ENCODE measurements at places on chromosomes 2 and 18.
A peak's percentile ranks its signal among the peaks of the same experiment; 100 is the strongest.

- DNase-seq = no peak
These were observed 895.2 kb upstream of the ZEB2 start for GRCh38 chr2:145415151-145415550.

DNA sequence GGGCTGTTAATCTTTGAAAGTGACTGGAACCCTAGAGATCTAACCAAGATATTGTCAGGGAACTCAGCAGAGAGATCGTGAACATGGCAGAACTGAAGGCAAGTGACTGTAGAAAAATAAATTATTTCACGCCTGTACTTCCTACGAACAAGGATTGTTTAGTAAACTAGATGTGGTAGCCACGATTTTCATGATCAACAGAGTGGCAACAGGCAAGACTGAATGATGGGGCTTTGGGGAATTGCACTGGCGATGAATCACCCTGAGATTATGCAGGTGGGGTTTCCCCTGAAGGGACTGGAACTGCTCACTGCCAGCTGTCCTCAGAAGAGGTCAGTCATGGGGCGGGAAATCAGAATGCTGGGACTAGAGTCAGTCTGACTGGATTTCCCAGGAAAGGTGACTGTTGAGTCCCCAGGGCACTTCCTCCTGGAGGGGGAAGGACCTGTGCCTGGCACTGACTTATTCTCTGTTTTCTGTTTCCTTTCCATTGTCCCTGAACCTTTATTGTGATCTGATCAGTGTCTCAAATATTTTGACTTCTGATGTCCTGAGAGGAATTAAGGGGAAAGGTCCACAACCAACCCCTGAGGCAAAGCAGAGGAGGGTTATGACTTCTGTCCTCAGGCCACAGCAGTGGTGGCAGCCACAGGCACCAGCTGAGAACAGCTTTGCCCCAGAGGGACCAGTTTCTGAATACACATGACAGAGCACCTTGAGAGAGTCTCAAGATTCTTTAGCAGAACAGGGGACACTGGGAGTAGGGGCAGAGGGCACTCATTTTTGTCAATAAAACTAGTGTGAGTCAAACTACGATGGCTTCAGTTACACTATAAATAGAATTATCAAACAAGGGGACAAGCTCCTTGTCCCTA, 70.0 kb downstream of the NAB1 start:
- peak; percentile 16 for DNase-seq

- DNase-seq = no peak
These were observed 167.9 kb upstream of the SPATS2L start for GRCh38 chr2:200138391-200139124.

DNA sequence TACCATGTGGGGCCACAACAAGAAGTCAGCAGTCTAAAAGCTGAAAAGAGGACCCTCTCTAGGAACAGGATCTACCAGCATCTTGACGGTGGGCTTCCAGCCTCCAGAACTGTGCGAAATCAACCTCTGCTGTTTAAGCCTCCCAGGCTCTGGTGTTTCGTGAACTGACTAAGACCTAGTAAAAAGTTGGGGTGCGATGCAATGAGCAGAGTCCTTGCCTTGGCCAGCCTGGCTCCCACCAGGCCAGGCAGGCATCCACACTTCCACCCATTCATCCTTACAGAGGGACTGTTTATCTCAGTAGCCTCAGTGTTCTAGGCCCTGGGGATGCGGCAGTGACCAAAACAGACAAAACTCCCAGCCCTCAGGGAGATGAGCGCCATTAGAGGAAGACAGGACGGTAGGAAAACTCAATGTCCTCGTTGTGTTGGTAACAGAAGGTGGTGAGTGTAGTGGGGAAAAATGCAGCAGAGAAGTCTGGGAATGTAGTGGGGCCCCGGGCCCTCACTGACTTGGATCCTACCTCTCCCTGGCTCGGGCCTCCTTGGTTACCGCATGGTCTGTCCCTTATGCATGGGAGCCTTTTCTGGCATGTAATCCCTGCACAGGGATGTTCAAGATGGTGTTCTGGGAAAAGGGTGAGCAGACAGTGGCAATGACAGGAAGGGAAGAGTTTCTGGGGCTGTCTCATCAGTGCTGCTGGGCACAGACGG, 271.8 kb upstream of the HS6ST1 start:
- no peak for DNase-seq

DNA sequence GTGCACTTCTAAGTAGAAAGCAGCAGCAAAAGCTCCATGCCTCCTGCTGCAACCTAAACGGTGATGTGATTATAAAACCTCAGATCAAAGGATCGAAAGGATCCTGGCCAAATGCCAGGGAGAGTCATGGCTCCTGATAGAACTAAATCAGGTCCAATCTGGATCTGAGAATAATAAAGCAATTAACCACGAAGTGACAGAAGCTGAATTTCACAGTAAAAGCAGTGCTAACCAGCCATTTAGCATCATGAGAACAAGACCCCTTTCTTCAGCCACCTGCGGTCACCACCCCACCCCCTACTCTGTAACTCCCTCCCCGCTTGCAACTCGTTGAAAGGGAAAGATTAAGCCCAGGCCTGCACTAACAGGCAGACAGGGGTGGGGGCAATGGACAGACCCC, 748.7 kb downstream of the BCL11A start:
- DNase-seq = no peak

GRCh38 chr2:45652090-45653031, 886 bp downstream of the PRKCE start:
- peak; percentile 11 for DNase-seq

DNA sequence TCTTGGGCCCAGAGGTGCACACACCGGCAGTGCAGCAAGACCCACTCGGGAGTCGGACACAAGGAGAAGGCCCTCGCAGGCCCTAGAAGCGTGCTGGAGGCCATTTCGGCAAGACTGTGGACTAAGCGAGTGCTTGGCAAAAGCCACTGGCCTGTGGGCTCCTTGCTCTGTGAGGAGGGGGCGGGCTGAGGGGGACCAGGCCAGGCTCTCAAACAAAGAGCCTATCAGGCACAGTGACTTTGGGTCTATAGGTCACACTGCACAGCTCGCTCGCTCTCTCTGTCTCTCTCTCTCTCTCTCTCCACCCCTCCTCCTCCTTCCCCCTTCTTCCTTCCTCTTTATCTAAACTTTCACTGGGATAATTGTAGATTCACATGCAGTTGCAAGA, 23.6 kb upstream of the ZCCHC2 start:
- DNase-seq = no peak

DNA sequence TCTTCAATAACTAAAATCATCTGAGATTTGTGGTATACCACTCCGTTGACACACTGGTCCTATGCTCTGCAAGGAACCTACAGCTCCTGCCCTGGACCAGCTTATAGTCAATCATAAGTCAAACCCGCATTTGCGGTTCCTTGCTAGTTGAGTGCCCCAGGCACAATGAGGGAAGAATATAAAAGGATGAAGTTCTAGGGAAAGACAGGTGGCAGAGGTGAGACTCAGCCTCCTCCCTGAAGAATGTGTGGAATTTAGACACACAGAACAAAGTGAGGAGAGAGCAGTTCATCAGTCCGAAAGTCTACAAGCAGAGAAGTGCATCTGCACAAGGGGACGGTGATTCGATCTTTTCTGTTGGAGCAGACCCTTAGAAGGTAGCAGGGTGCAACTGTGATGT, 615.0 kb upstream of the FANCL start:
- DNase-seq = no peak

DNA sequence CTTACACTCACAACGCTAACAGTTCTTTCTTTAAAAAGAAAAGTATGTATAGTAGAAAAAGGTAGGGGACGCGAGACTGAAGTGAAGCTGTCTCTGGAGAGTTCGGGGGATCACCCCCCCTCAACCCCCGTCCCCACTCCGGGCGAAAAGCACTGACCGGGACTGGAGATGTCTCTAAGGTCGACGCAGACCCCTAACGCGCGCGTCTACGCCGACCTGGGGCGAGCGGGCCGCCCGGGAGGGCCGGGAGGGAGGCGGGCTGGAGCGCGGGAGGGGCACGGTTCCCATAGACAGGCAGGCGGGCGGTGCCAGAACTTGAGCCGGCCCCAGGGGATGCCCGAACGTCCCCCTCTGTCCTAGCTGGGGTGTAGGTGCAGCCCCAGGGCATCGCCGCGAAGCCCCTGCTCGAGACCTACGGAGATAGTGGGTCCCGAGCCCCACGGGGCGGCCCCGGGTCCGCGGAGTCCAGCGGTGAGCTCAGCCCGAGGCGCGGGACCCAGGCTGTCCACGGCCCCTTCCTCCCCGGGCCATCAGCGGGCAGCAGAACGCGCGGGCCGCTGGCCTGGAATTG, 82.2 kb downstream of the CHRNA1 start:
- DNase-seq = no peak

DNA sequence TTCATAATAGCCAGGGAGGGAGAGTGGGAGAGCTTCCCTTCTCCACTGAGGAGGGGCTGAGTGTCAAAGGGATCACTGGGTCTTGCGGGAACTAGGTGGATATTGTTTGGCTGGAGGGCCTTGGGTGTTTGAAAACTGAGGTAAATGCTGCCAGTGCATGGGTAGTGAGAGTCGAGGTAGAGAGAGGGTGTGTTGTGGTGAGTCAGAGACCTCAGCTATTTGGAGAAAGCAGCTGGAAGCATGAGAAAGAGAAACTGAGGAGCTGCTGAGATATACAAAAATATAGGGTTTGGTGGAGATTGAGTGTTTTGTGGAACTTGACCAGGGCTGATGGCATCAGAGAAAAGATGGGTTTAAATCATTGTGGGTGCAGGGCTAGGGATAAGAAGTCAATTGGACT, 127.0 kb upstream of the CCDC195 start:
- no peak for DNase-seq

GRCh38 chr2:85712336-85712735, 18.2 kb downstream of the GNLY start:
- DNase-seq = no peak

DNA sequence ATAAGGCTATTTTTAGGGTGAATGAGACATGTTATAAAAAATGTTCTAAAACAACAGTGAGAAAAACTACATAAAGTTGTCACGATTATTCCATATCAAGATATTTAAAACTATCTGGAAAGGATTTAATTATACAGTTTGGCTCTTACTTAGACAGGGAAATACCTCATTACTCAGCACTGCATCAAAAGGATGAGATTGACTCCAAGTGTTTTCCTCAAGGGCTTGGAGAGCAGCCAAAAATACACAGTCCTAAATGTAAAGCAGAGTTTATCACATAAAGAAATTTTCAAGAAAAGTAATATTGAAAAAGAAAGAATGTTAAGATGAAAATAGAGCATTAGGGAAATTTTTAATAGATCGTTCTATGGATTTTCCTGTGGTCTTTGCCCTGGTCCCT, 285.5 kb upstream of the NETO1 start:
- DNase-seq = no peak

DNA sequence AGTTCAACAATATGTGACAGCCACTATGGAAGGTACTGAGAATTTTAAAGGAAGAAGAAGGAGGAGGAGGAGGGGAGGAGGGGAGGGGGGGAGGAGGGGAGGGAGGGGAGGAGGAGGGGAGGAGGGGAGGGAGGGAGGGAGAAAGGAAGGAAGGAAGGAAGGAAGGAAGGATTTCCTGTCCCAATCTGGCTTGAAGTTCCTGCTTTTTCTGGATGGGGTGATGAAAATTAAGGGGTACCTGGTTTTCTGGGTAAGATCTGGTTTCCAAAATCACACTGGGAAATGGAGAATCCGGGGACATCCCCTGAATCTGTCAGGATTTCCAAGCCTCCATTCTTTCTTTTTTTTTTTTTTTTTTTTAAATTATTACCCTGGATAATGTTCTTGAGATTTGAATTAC, 271.8 kb downstream of the MTX2 start:
- DNase-seq = no peak

DNA sequence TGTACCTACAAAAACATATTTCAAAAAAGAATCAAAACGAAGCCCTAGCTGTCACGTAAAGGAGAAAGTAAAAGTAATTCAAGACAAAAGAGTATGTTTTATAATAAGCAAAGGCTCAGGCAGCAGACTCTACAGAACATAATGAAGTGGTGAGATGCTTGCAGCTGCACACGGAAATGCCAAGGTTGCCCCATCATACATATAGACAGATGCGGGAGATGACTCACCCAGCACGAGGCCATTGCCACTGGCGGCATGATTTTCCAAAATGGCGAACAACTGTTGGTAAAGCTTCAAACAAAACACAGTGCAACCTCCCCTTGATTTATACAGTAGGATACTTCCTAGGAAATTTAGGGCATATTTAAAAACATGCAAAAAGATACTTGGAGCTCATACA, 26.0 kb upstream of the C1QL2 start:
- DNase-seq = no peak

DNA sequence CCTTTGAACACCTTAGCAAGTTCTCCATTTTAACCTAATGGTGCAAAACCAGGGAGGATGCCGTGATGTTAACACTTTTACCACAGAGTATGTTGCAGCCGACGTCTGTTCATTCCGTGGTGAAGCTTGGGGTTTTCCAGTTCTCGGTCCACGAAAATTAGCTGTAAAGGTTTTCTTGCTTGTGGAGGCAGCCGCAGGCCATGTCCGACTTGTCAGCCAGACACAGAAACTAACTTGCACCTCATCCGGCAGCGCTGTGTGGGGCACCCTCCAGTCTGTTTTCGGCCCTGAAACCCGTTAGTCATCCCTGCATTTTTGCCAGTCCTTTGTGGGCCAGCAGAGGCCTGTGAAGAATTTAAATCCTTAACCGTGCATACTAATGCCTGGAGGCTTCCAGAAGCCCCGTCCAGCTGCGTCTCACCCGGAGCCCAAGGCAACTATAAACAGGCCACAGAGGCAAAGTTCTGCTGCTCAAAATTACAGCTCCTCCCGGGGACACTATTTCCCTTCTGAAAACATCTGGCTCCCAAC, 70.6 kb downstream of the SH3YL1 start:
- DNase-seq = no peak

DNA sequence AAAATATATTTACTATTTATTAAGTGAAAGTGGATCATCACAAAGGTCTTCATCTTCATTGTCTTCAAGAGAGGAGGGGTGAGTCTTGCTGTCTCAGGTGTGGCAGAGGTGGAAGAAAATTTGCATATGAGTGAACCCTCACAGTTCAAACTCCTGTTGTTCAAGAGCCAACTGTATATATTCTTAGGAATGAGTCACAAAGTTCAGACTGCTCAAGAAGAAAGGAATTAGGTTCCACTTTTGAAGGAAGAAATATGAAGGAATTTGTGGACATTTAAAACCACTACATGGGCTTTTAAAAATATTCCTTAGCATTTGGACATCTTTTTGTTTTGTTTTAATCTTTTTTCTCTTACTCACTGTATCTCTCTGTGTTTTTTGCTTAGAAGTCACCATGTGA, 212.6 kb downstream of the INSIG2 start:
- DNase-seq = no peak

DNA sequence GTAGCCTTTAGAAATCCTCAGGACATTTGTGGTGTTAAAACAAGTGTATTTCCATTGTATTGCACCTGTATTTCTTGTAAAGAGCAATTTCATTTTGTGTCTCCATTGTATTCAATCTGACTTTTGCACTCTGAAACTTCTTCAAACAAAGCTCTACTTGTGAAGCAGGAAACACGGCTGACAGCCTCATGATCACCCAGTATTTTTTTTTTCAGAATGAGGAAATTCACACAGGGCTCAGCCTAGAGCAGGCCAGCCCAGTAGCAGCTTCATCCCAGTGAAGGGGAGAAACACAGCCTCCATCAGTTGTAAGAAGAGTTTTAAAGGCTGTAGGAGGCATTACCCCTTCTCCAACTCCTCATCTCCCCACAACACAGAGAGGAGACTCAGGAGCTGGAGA, 175.9 kb upstream of the KLHL29 start:
- no peak for DNase-seq

- no peak for DNase-seq
These were observed 59.5 kb downstream of the TNFRSF11A start for GRCh38 chr18:62384610-62385097.
